Upper lobe of right lung (tissue), 1 donor: ENCODE measurements at places on chromosomes 3 and 15. TPM values are rescaled to one million over a fixed set of nuclear protein-coding genes. Genes with fewer than 3 reads are reported as not detected.

WDR53 gene
- total RNA-seq, result 13.8 TPM

ZNF385D gene
- total RNA-seq, result 9.4 TPM

SLC22A13 gene
- 0.41 TPM for total RNA-seq

TRAT1 gene
- 1.1 TPM for total RNA-seq

CEP19 gene
- 1.6 TPM for total RNA-seq

CX3CR1 gene
- 8.3 TPM for total RNA-seq

ZDHHC19 gene
- total RNA-seq, result not detected

BFSP2 gene
- not detected for total RNA-seq

EIF4E3 gene
- 38.4 TPM for total RNA-seq

SUSD5 gene
- 1.1 TPM for total RNA-seq

ST8SIA2 gene
- not detected for total RNA-seq

SCAANT1 gene
- total RNA-seq, result not detected

TMEM42 gene
- 14.4 TPM for total RNA-seq

SLC28A1 gene
- not detected for total RNA-seq

RTP3 gene
- not detected for total RNA-seq

EPHA3 gene
- 5.1 TPM for total RNA-seq

GABRR3 gene
- not detected for total RNA-seq

ACP3 gene
- 11.5 TPM for total RNA-seq
